Cerebellar nuclear complex (tissue), 1 donor: ENCODE measurements at places on chromosomes 1 and 21.

- DNase-seq, result no peak
Measured at GRCh38 chr1:65844821-65845534, 52.3 kb downstream of the PDE4B start.

- DNase-seq, result no peak
Measured at GRCh38 chr21:45938811-45939520, 42.6 kb upstream of the COL6A1 start.

DNA sequence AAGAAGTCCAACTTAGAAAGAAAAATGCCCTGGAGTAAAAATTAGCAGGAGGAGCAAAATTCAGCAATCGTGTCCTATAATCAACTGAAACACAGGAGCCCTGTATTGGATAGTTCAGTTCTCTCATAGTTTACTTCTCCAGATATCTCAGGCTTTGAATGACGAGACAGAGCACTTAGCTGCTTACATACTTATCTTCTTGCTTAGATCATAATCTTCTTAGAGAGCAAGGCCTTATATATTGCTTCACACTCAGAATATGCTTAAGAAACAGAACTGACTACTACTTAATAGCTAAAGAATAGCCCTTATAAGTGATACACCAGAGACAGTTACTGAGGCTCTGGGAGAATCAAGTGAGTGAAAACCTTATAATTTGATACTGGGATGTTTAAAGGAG lies 38.9 kb downstream of the TOR3A start:
- DNase-seq, result no peak

- no peak for DNase-seq
Measured at GRCh38 chr1:19907456-19907855, 16.0 kb downstream of the PLA2G2E start.

DNA sequence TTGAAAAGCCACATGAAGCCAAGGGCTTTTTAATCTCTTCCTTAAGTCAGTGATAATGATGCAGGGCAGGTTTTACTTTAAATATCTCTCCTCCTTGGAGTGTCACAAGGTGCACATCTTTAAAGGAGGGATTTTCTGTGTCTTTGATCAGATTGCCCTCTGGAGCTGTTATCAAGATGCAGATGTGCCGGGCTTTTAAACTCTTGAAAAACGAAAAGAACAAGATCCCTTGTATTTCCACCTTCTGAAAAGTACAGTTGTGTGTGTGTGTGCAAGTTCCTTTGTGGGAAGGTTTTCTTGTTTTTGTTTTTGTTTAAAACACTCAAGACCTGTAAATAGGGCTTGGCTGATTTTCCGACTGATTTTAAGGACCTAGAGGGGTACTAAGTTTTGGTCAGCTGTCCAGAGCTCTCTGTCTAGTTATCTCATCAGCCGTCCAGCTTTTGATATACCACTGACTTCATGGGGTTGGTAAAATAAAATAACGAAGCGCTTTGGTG lies 1.6 kb downstream of the MARK1 start:
- DNase-seq, result no peak

DNA sequence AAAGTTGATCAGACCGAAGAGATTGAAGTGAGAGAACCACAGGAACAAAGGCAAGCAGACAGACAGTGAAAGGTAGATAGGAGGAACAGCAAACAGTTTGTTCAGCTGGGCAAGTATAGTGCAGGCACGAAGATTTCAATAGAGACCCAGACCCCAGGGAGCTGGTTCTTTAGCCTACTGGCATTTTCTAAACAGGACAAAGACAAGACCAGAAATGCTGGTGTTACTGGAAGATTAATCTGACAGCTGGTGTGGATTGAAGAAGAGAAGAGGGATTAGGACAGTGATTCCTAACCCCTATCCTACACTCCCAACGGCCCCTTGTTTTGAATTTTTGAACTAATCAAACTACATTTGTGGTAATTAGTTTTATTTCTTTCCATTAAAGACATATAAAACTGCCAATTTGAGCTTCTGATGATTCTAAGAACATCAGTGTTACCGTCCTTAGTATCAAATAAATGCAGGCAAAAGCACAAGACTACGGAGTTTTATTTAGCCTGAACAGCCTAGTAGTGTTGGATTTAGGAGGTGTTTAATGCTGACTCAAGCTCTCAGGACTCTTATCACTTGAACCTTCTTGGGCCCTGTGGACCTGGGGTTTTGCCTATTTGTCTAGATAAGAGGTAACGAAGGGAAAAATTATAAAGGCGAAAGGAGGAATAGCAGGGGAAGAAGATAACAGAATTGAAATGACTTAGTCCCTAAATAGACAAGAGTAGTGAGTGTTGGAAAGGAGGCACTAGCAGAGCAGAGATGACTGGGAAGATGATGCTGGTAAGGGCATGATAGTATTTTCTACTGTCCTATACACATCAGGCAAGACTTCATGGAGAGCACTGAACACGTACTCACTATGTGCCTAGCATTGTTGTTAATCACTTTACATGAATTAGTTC lies 2.0 kb downstream of the NPL start:
- DNase-seq, result no peak

DNA sequence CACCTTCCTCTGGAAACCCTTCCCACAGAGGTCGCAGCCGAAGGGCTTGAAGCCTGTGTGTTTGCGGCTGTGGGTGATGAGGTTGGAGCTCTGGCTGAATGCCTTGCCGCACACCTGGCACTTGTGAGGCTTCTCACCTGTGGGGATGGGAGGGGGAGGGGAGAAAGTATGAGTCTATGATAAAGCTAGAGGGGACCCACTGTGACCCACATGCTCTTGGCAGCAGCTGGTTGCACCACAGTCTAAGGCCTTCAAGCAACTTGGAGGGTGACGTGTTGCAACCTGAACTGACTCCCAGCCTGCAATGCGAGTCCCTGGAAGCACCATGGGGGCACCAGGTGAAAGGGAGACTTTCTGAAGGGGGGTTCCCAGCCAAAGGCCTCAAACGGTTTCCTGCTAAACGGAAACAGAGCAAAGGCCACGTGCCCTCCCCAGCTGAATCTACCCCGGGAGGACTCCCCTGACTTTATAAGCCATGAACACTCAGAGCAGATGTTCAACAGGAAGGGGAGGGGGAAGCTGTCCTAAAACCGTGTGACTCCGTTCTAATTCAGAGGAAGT lies 10.6 kb downstream of the GFI1 start:
- no peak for DNase-seq

GRCh38 chr1:9384751-9385245 lies 92.1 kb downstream of the SPSB1 start:
- DNase-seq, result no peak

DNA sequence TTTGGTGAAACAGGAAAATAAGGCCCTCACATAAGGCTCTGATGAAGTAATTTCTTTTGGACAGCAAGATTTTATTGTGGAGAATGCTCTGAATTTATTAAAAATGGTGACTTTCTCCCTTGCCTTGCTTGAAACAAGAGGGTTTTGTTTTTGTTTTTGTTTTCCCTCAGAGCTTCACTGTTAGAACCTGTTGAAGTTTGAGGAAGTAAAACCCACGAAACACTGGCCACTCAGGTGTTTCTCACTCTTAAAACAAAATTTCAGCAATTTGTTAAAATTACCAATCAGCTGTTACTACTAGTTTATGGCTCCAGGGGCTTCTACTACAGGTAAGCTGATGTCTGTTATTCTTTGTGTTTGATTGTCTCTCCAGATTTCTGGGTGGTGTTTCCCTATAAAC lies 112.6 kb upstream of the B3GALT2 start:
- no peak for DNase-seq

GRCh38 chr1:191582169-191582568 lies 576.1 kb upstream of the RGS18 start:
- DNase-seq, result no peak

DNA sequence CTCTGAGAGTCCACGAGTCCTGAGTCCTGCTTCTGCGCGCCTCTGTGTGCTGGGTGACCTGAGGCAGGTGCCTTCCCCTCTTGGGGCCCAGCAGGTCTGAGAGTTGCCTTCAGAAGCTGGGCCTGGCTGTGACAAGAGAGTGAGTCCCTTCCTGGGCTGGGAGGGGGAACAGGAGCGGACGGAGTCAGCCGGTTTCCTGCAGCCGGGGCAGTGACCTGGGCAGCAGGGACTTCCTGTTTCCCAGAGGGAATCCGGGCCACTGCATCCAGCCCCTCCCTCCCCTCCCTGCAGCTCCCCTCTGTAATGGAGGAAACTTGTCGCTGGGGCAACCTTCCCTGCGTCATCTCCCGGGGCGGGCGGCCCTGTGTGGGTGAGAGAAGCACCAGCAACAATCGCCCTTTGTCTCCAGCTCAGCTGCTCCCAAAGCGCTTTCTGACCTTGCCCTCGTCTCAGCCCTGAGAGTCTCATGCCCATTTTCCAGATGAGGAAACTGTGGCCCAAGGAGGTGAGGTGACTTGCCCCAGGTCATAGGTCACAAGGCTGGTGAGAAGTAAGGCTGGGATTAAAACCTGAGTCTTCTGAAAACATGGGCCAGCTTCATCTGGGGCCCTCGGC lies 61.1 kb downstream of the SDC3 start:
- DNase-seq, result no peak

DNA sequence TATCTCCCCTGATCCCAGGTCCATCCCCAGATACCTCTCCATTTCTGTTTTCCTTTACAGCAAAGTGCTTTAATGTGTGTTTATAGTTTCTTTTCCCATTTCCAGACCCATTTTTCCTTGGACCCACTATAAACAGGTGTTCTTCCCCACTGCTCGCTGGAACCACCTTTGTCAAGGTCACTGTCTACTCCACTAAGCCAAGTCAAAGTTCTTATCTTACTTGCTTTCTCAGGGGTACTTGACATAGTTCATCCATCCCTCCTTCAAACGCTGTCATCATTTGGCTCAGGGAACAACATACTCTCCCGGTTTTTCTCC lies 8.3 kb downstream of the SLAMF1 start:
- no peak for DNase-seq

DNA sequence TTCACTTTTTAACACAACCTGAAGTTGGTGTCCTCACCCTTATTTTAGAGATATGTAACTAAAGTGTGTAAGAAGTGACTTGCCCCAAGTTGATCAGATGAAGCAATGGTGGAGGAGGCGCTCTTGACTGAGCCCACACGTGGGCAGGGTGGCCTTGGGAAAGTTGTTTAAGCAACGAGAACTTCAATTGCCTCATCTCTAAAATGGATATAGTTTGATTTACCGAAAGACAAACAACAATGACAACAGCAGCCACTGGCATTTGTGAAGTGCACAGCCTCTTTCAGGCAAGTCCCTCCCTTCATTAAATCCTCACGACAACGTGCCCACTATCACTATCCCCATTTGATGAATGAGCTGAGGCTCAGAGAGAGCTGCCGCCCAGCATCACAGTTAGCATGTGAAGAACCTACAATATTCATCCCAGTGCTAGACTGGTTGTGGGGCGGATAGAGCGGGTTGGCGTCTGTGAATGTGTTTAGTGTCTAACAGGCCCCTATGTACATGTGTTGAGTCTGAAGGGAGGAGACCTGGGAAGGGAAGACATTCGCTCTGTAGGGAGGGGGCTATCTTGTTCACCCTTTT lies 3.0 kb downstream of the IL22RA1 start:
- DNase-seq, result no peak

DNA sequence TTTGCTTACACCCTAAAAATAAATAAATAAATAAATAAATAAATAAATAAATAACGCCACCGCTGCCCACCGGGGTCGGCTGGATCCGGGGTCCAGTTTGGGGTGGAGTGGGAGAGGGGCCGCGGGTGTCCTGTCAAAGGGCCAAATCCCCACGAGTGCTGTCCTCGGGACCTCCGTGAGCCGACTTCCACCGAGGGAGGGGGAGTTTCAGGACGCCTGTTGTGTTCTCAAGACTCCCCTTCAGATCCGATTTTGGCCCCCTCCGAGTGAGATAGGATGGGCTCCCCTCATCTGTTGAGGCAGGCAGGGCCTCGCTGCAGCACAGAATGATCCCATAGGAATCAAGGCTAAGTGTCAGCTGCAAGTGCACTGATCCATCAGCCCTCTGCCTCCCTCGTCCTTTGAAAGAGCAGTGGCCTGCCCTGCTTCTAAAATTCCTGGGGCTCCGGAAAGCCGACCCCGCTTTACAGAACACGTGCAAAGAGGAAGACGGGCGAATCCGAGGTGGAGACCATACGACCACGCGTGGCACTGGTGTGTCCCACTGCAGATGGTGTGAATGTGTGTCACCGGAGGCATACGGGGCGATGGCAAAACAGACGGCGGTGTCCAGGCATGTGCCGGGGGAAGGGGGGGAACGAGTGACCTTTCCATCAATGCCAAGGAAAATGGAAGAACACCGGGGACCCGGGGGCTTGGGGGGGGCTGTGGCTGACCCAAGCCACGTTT lies 3880.5 kb downstream of the SRGAP2C start:
- no peak for DNase-seq

GRCh38 chr1:93552741-93553455 lies 105.0 kb downstream of the FNBP1L start:
- no peak for DNase-seq

DNA sequence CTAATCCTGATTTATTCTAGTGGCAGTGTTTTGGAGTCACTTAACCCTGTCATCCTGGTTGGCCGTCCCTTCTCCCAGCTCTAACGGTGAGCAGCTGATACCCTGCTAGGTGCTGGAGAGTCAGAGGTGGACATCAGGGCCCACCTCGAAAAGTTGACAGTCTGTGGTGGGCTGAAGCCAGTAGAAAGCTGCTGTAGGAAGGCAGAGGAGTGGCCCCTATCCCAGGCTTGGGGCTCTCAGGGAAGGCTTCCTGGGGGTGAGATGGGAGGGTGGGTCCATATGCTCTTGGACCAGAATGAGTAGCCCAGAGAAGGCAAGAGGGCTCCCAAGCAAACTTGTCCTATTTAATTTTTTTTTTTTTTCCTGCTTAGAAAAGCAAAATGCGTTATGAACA lies 475 bp upstream of the RPL5 start:
- DNase-seq, result no peak

DNA sequence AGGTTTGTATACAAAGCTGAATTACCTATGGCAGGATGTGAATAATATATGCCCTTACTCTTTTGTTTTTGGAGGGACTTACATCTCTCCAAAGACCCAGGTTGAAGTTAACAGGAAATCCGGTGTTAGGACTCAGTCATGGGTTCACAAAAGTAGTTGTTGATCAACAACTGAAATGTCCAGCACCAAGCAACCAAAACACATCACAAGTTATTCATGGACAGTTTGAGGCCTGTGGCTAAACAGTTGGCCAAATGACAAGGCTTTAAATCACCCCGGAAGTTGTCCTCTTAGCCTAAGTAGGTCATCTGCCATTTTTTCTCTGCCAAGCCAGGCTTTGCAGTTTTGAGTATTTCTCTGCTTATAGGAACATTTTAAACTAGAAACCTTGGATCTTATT lies 89.9 kb downstream of the CD247 start:
- DNase-seq, result no peak

DNA sequence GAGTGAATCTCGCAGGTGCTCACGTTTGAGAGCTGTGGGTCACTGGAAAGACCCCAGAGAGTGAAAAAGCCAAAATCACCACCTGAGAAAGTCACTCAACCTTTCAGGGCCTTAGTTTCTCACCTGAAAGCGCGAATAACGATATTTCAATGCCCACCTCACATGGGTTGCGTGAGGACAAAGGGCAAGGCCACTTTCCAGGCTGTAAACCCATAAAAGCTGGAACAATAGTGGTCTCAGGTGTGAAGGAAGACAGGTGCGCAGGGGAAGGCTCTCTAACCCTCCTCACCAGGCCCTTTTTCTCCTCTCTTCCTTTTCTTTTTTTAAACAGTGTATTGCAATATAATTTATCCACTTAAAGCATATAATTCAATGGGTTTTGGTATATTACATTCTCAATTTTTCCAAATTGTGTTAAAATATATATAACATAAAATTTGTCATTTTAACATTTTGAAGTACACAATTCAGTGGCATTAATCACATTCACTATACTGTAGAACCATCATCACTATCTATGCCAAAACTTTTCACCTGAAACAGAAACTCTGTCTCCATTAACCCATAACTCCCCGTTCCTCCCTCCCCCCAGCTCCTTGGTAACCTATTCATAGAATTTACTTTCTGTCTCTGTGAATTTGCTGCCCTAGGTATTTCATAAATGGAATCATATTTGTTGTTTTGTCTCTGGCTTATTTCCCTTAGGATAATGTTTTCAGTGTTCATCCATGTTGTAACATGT lies 118.4 kb upstream of the TNR start:
- DNase-seq, result no peak
